T-helper 1 cell (primary cell): ENCODE measurements at places on chromosomes 2 and 18.

DNA sequence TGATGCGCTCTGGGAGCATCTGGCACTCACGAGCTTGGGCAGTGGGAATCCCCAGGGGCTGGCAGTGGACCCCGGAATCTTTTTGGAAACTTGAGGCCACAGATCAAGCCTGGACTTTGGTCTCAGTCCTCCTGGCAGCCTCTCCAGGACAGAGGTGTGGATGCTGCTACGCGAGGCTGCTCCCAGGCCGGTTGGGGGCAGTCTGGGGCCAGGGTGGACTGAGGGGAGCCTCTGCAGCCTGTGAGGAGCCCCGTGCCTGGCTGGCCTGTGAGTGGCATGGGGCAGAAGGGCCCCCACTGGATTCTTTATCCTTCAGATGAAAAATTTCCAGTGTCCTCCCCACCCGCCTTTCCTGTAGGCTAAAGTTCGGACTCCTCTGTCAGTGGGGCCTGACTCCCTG is 12.7 kb upstream of the DES start:
- DNase-seq = no peak

DNA sequence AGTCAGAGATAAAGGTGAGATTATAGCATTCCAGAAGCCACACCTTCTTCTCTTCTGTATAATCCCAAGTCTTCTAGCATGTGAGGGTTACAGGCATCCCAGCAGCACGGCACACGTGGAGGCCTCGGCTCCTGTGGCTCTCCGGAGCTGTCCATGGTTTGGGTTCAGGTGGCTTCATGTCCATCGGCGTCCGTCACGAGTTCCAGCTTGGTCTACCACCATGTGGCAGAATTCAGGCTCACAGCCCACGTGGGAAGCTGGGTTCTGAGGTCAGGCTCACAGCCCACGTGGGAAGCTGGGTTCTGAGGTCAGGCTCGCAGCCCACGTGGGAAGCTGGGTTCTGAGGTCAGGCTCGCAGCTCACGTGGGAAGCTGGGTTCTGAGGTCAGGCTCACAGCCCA is 378.3 kb upstream of the SALL3 start:
- DNase-seq = no peak

- DNase-seq = no peak
These were observed 397.2 kb downstream of the TMEM182 start for GRCh38 chr2:103159018-103159417.

DNA sequence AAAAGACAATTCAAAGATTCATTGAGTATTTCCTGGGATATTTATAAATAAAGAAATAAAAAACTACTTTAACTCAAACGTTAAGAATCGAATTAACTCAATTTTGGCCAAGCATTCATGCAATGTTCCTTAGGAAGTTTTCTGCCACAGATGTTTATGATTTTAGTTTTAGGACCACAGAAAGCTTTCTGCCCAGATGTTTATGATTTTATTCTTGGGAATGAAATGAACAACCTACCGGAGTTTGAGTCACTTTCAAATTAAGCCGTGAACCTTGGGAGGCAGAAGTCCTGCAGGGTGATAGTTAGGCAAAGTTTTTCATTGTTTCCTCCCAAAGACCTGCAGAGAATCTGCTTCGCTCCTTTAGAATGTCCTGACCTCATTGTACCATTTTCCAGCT is 34.7 kb upstream of the MBP start:
- no peak for DNase-seq

DNA sequence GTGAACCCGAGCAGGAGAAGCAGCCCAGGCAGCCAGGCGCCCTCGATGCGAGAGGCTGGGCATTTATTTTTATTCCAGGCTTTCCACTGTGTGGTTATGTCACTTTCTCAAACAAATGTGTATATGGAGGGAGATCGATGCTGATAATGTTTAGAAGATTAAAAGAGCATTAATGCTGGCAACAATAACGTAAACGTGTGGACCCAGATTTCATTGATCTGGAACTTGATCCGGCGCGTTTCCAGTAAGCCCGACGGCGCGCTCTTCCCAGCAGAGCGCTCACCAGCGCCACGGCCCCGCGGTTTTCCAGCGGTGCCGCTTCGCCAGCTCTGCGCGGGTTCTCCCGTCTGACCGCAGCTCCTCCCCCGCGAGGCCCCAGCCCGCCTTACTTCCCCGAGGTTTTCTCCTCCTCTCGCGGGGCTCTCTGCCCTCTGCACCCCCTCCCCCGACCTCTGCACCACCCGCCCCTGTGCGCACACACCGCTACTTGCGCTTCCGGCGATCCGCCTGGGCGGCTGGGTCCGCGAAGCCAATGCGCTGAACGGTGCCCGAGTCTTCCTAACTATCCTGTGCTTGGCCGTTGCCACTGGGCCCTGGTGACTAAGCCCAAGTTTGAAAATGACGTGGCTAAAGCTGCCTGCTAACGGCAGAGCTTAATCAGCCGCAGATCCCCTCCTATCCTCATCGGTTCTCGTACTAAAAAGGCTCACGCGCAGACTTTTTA is 6.1 kb downstream of the ONECUT2 start:
- no peak for DNase-seq

GRCh38 chr2:157420771-157421323 is 23.0 kb downstream of the CYTIP start:
- no peak for DNase-seq

GRCh38 chr18:56835331-56835730 is 184.2 kb downstream of the WDR7 start:
- DNase-seq = no peak

GRCh38 chr2:84132370-84132769 is 326.7 kb downstream of the SUCLG1 start:
- no peak for DNase-seq

GRCh38 chr2:165147186-165148045 is 56.4 kb downstream of the SCN3A start:
- DNase-seq = no peak

DNA sequence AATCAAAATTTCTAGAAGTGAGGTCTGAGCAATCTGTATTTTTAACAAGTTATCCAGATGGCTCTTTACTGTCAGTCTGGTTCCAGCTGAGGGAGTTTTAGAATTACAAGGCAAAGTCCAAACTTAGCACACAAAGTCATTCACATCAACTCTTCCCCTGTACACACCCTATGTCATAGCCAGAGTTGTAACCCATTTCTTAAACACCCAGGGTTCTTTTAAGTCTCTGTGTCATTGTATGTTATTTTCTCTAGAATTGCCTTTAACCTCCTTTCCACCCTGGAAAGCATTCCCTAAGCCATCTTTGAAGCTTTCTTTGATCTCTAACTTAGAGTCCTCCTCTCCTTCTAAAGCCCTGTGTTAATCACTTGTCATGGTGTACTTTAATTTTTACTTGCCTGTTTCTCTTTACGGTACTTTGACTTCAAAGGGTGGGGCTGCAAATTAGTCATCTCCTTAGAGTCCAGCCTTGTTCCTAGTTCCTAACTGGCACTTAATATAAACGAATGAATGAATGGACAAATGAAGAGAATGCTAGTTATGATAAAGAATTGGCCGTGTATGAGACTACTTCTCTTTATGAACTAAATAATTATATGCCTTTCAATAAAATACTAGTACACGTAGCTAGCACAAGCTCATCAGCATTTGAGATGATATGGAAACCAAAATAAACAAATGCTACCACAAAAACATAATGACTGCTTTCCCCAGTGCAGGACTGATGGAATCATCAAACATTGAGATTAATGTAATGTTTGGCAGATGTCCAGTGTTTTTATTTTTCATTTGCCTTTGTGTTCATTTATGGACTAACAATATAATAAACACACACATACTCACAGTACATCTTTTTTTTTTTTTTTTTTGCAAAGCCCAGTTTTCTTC is 11.9 kb upstream of the ACTR3 start:
- DNase-seq = peak; percentile 38

DNA sequence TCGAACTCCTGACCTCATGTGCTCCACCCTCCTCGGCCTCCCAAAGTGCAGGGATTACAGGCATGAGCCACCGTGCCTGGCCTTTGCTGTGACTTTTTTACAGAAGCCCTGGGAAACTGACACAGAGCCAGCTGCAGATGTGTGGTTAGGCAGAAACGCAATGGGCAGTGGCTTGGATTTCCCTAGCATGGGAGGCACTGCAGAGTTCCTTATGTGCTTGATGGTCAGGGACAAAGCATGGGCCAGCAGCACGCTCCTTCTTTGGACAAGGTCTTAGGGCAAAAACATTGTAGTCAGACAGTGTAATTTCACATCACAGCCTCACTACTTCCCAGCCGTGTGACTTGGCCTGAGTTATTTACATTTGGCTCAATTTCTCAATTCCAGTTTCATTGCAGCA is 153.9 kb downstream of the RNF144A start:
- no peak for DNase-seq

- no peak for DNase-seq
These were observed 47.7 kb upstream of the PDIA6 start for GRCh38 chr2:10860081-10860813.

DNA sequence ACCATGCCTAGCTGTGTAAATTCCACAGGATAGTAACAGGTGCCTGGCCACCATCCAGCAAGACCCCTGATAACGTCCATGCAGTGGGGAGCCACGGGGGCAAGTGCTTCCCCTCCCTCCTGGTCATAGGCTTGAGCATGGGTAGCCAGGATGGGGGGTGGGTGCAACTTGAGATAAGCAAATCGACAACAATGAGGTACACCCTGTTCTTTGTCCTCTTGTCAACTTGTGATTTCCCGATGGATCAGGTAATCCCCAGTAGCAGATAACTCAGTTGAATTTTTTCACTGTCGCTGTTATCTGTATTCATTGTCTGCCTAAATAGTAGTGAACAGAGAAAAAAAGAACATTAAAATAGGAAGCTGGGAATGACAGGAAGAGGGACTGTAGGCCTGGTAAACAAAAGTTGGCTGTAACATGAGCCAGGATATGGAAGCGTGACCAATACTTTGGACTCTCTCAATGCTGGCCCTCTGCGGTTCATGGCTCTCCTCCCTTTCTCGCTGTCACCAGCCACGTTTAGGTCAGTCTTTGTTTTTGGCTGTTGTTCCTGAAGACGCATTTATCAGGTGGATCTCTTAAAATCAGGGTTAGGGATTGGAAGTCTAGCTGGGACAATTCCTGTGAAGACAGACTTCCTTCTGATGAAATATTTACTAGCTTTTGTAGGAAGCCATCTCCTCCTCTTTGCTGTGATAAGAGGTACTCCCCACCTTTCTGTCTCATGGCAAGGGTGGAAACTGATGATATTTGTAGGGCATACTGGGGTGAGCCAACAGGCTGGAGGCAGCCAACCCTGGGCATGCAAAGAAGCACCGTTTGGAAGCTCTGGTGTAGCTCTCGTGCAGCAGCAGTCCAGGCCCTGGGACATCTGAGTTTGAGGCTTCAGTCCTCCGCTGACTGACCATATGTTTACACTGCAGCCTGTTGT is 42.4 kb downstream of the TCF7L1 start:
- no peak for DNase-seq

DNA sequence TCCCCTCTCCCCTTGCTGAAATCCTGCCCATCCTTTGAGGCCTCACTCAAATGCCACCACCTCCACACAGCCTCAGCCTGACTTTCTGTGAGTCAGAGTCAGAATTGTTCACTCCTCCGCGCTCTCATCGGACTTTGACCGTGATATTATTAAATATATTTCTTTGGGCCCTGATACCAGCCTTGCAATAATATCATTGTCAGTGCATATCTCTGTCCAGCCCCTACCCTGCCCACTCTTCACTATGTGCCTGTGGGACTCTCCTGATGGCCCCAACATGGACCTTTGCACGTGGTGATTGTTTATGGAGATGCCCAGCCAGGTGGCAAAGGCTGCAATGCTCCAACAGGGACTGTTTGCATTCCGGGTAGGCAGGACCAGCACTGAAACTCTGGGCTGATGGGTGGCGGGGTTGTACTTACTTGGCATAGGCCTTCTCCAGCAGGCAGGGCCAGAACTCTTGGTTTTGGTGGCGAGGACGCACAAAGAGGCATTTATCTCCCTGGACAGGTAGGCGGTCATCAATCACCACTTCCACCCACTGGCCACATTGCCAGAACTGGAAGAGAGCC is 37.3 kb downstream of the CAPN13 start:
- DNase-seq = no peak
